ENCODE measurements at places on chromosomes 11 and 22.

GRCh38 chr11:118845369-118845768 is 38.3 kb upstream of the CXCR5 start:
- DNase-seq: no peak

- no peak for DNase-seq
Observed at GRCh38 chr11:88188251-88188931, 13.1 kb upstream of the RAB38 start.

- DNase-seq: no peak
Observed at GRCh38 chr11:48081151-48082010, 101.0 kb downstream of the PTPRJ start.

- DNase-seq: no peak
Observed at GRCh38 chr11:21615955-21616371, 576.9 kb upstream of the ANO5 start.

DNA sequence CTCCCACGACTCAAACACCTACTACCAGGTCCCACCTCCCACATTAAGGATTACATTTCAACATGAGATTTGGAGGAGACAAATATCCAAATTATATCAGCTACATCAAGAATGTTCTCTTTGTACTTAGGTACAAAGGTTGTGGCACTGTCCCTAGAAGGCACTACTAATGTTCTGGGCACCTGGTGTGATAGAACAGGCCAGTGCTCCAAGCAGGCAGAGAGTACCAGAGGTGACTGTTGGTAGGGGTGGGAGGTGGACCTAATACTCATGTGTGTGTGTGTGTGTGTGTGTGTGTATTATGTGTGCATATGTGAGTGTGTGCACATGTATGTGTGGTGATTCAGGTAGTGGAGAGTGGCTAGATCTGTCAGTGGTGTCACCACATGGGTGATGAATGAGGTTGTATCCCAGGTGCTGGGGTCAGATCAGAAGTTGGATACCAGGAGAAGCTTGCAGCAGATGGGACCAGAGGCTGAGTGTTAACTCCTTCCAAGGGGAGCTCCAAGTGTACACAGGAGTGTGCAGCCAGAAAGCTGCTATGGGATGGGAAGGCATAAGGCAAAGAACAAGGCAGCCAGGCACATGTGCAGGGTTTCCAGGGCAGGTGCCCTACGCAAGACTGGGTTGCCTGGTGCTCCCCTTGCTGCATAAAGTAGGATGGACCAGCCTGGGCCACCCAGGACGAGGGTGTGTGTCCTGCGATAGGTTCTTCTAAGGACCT is 17.7 kb upstream of the NNMT start:
- no peak for DNase-seq

- DNase-seq: no peak
Observed at GRCh38 chr11:94730153-94730552, 38.0 kb upstream of the AMOTL1 start.

DNA sequence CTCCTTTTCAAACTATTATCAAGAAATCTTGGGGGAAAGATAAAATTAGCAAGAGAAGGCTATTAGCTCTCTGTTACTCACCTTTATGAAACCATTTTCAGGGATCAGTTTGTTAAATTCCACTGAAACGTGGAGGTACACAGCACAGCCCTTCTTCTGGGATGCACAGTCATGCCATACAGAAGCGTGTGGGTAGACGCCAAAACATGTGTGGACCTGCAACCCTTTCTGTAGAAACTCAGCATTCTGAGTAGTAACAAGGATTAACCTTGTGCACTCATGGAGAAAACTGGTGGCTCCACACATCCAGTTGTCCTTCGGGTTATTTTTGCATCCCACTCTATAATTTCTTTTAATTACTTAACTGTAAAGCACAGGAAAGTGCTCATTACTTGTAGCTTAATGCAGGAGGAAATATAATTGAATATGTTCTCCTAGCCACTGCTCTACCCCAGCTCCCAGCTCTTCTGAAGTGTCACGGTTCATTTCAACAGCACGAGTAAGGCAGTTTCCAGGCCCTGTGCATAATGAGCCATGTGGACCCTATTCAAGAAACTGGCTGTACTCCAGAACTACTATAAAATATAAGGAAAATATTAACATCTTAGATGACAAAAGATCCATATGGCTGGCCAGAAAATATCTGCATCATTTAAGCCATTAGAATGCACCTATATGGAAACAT is 26.1 kb downstream of the BDNF start:
- no peak for DNase-seq

DNA sequence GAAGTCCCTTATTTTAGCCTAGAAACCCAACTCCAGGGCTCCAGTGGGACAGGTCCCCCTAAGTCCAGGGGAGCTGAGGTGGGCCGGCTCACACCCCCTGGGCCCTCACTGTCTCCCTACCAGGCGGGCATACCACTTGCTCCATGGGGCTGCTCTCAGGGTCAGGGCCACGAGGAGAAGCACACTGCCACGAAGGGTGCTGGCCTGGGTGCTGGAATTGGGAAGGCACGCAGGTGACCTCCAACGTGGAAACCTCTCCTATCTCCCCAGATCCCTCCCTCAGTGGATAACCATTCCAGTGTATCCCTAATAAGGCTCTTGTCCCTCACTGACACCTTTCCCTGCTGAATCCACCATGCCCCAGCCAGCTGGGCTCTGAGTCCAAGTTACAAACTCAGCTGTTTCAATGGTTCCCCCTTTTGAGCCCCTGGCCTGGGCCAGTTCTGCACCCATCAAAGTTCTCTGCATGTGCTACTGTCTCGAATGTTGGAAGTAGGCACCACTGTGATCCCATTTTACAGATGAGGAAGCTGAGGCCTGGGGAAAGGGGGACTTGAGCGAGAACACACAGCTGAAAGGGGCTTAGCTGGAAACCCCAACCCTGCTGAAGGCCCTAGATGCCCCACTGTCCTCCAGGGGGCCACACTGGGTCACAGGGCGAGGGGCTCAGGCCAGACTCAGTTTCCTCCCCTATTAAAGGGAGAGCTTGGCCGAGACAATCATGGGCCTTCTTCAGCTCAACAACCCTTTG is 1.5 kb downstream of the SHISAL1 start:
- no peak for DNase-seq

- DNase-seq: no peak
Observed at GRCh38 chr22:43642319-43643206, 169.5 kb downstream of the EFCAB6 start.

DNA sequence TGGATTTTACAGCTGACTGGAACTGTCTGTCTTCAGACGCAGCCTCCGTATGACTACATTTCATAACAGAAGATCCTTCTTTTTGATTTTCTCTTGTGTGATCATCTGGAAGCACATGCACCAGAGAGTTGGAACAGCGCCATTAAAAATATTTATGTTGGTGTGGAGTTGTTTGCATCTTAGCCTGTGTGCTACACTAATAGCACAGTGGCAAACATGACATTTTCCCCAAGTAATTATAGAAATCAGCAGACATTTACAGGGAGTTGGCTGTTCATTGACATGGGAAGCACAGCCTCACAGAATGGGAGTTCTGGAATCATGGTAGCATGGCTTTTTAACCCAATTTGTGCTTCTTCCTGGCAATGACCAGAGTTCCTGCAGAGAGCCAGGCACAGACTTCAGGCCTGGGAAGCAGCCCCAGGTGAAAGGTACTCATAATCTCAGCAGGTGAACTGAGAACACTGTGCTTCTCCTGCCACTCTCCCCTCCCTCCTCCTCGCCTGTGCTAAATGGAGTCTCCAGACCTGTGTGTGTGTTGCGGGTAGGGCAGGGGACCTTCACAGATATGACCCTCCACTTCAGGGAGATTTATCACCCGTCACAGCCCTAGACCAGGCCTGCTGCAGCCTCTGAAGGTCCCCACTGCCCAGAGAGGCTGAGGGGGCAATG is 82.8 kb upstream of the PLET1 start:
- no peak for DNase-seq

DNA sequence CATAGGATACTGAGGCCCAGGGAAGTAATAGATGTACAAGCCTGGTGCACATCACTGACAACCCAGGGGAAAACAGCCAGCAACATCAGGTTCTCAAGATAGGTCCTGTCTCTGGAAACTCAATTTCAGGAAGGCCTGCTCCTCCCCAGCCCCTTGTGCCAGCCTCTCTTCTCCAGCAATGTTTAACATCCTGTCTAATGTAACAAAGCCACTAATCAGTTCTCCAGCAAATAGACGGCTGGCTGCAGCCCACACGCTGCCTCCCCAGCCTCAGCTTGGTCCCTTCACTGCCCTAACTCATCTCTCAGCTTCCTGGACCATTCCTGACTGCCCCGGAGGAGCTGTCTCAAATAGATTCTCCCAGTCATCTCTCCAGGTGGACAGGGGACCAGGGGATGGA is 37.8 kb downstream of the RPL27A start:
- no peak for DNase-seq

- no peak for DNase-seq
Observed at GRCh38 chr11:104984808-104985207, 16.4 kb upstream of the CASP4 start.

- no peak for DNase-seq
Observed at GRCh38 chr11:133903875-133904817, 52.6 kb downstream of the IGSF9B start.

DNA sequence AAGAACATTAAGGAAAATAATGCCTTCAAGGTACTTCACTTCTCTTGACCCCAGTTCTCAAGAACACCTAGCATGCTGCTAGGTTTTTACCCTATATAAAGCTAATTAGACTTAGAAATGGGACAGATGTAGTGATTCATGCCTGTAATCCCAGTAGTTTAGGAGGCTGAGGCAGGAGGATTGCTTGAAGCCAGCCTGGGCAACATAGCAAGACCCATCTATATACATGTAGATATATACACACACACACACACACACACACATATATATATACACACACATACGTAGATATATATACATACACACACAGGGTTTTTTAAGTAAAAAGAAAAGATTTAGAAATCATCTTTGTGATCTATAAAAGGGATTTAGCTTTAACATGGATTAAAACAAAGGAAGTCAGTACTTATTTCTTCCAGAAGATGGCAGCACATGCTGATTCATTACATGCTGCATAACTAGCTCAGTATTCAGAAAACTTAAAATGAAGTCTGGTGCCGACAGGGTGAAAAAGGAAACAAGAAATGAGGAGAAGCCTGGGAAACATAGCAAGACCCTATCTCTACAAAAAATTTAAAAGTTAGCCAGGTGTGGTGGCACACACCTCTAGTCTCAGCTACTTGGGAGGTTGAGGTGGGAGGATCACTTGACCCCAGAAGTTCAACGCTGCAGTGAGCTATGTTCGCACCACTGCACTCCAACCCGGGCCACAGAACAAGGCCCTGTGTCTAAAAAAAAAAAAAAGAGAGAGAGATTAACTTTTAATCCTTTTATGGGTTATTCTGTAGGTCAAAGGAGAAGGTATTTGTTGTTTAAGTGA is 28.5 kb upstream of the RBX1 start:
- DNase-seq: no peak

DNA sequence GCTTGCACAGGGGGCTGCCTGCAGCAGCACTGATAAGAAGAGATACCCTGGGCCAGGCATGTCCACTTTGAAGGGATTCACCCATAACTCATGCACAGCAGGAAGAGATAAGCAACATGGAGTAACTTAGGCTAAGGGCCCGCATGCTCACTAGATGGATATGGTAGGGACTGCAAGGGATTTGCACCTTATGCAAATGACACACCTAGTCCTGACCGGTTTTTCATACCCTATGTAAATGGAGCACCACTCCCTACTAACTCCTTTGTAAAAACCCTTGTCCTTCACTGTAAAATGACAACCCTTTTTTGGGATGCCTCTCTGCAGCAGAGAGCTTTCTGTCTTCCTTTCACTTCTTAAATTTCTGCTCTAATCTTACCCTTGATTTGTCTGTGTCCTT is 658.9 kb upstream of the CCDC179 start:
- no peak for DNase-seq

All from stimulated activated CD8-positive, alpha-beta memory T cell treated with anti-CD3 and anti-CD28 coated beads, Interleukin-12 subunit alpha, Interleukin-12 subunit beta, amount 100 ng/mL, for 4 hours (primary cell).